ENCODE measurements at places on chromosomes 1 and 21. TPM values are rescaled to one million over a fixed set of nuclear protein-coding genes. Genes with fewer than 3 reads are reported as not detected.
A peak's percentile ranks its signal among the peaks of the same experiment; 100 is the strongest.

DNA sequence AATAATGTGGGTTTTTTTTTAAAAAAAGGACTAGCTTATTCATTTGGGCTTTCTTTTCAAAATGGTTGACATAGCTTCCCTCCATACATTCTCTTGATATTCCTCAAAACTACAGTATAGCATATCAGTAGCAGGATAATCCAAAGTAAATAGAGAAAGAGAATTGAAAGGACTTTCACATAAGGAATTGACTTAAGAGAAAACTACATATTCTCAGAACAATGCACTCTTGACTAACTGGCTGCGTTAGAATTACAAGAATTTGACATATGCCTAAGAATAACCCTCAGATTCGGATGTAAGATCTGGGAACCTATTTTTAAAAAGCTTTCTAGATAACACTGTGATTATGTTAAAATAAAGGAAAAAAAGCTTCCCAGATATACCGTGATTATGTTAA is 3.1 kb downstream of the PRKAB2 start:
- DNase-seq: no peak
- H3K27me3 ChIP-seq: no peaks in the 10 kb centered on the region
- H3K27ac ChIP-seq: no peak overlapping the region

DNA sequence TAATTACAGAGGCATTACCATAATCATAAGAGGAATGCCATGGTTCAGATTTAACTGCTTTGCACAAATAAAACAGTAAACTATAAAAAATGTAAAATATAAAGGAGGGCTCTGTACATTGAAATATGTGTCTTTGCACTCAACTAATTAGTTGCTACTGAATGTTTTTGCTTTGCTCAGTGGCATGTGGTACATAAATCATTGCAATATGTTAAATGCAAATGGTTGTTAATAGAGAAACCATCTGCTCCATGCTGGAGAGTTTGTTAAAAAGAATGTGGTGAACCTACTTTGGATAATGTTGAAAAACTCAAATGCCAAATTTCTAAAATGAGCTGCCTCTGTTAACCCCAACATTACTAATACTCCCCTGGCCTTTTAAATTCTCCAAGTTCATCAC is 201.5 kb downstream of the NTNG1 start:
- H3K4me1 ChIP-seq: no peaks in the 10 kb centered on the region
- no peaks in the 10 kb centered on the region for H3K27me3 ChIP-seq
- H3K36me3 ChIP-seq: peaks cover 1% of the 10 kb centered on the region
- H3K4me3 ChIP-seq: no peak overlapping the region
- H3K27ac ChIP-seq: no peak overlapping the region

The SLC44A3 gene
- total RNA-seq: not detected

GRCh38 chr1:239719642-239720258 is 333.4 kb downstream of the CHRM3 start:
- no peak overlapping the region for H3K27ac ChIP-seq
- no peaks in the 10 kb centered on the region for H3K36me3 ChIP-seq
- H3K27me3 ChIP-seq: no peaks in the 10 kb centered on the region
- peak overlapping the region; percentile 39 for H3K4me3 ChIP-seq
- H3K4me1 ChIP-seq: no peaks in the 10 kb centered on the region

DNA sequence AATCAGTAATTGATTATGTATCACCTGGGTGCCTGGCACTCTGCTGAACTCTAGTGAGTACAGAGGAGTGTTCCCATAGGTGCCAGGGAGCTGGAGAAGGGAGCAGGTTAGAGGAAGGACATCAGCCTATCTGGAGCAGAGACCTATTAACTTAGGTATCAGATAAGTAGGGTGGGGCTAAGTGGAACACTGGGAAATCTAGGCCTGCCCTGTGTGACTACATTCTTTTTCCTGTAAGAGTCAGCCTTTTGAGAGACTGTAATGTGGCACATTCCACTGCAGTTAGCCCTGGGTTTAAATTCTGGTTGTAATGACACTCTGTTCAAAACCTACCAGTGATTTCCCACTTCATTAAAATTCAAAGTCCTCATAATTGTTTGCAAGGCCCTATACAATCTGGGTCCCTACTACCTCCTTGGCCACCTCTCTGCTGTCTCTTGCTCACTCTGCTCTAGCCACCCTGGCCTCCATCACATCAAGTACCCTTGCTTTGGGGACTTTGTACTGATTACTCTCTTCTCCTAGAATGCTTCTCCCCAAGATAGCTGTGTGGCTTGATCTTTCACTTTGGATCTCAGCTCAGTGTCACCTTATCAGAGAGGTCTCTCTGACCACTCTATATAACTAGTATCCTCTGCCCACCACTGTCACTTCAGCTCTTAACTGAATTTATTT is 12.9 kb downstream of the STX12 start:
- H3K27ac ChIP-seq: no peak overlapping the region
- H3K36me3 ChIP-seq: peaks cover 22% of the 10 kb centered on the region
- no peaks in the 10 kb centered on the region for H3K4me1 ChIP-seq
- no peak overlapping the region for H3K4me3 ChIP-seq

GRCh38 chr1:233005156-233005555 is 54.7 kb downstream of the NTPCR start:
- DNase-seq: no peak
- no peak overlapping the region for H3K27ac ChIP-seq
- no peaks in the 10 kb centered on the region for H3K4me1 ChIP-seq

DNA sequence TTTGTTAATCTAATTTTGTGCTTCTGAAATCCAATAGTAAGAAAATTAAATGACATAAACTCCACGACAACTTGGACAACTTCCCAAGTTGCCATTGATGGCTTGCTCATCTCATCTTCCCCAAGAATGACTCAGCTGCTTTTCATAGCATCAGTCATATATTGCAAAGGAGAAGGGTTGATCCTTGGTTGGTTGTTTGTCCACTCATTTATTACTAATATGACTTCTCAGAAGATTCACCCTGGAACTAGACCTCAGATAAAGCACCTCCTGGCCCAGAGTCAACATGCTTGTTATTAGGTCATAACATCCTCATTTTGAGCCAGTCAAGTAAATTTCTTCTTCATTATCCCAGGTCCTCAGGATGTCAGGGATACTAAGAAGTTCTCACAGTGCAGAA is 2.3 kb upstream of the LCE3D start:
- no peaks in the 10 kb centered on the region for H3K36me3 ChIP-seq
- H3K27ac ChIP-seq: no peak overlapping the region
- DNase-seq: no peak
- no peak overlapping the region for H3K4me3 ChIP-seq
- H3K27me3 ChIP-seq: no peaks in the 10 kb centered on the region
- no peaks in the 10 kb centered on the region for H3K4me1 ChIP-seq

- no peaks in the 10 kb centered on the region for H3K27me3 ChIP-seq
- no peaks in the 10 kb centered on the region for H3K4me1 ChIP-seq
- no peak overlapping the region for H3K4me3 ChIP-seq
- no peak overlapping the region for H3K27ac ChIP-seq
Observed at GRCh38 chr1:44336668-44337067, 18.4 kb downstream of the ERI3 start.

DNA sequence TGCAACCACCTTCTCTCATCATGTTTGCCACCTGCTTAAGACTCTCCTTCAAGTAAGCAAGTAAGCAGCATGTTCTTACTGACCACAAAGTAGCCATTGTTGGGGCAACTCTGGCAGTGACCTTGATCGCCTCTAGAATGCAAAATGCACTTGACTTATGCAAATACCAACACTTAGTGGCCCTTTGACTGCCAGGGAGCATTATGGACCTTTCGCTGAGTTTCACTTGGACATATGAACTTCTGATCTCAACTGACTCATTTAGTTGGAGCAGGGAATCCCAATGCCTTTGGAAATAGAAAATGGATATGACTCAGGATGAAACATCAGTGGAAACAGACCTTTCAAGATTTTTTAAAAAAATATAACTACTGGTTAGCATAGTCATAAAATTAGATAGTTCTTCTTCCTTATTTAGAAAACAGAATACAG is 6.1 kb upstream of the PLA2G5 start:
- no peaks in the 10 kb centered on the region for H3K27me3 ChIP-seq
- no peak for DNase-seq

DNA sequence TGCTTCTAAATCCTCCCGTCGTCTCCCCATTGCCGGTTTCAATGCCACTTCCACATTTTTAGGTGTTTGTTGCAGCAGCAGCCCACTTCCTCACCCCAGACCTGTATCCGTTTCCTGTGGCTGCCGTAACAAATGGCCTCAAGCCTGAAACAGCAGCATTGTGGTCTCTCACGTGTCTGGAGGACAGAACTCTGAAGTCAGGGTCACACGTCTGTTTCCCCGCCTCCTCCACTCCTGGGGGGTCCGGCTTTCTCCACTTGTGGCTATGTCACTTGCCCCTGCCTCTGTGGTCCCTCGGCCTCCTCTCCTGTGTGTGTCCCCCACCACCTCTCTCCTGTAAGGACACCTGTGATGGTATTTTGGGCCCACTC is 21.8 kb downstream of the TRPM2 start:
- DNase-seq: peak; percentile 70
- peak overlapping the region; percentile 1 for H3K27ac ChIP-seq
- no peaks in the 10 kb centered on the region for H3K27me3 ChIP-seq
- H3K4me3 ChIP-seq: no peak overlapping the region
- H3K4me1 ChIP-seq: peaks cover 14% of the 10 kb centered on the region

DNA sequence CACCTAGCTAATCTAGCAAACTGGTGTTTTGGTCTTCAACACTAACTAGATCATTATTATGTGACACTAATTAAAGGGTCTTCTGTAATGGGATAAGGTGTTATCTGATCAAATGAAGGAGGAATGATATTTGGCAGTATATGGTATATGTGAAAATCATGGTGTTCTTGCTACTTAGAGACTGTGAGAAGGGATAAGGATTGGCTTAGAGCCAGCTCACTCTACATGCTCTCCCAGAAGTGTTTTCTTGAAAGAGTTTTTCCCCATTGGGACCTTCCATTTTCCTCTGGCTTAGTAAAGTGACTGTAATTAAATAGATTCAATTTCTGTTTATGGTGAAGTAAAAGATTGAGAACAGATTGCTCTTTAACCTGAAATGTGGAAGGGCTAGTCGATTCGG is 71.2 kb upstream of the RGL1 start:
- DNase-seq: no peak
- H3K27ac ChIP-seq: no peak overlapping the region
- peaks cover 2% of the 10 kb centered on the region for H3K27me3 ChIP-seq
- no peak overlapping the region for H3K4me3 ChIP-seq

The ACTL8 gene
- total RNA-seq: not detected

The RCSD1 gene
- total RNA-seq: 531 TPM

GRCh38 chr1:6587261-6588005 is 7.6 kb downstream of the ZBTB48 start:
- DNase-seq: no peak
- H3K27ac ChIP-seq: no peak overlapping the region
- H3K4me1 ChIP-seq: peaks cover 21% of the 10 kb centered on the region
- no peak overlapping the region for H3K4me3 ChIP-seq
- H3K27me3 ChIP-seq: no peaks in the 10 kb centered on the region
- peaks cover 38% of the 10 kb centered on the region for H3K36me3 ChIP-seq
